ENCODE measurements at places on chromosomes 16 and 17. TPM values are rescaled to one million over a fixed set of nuclear protein-coding genes. Genes with fewer than 3 reads are reported as not detected.

SLFN14 gene
- total RNA-seq, result not detected

GRCh38 chr16:51008607-51009006 is 142.5 kb downstream of the SALL1 start:
- DNase-seq, result no peak

DNA sequence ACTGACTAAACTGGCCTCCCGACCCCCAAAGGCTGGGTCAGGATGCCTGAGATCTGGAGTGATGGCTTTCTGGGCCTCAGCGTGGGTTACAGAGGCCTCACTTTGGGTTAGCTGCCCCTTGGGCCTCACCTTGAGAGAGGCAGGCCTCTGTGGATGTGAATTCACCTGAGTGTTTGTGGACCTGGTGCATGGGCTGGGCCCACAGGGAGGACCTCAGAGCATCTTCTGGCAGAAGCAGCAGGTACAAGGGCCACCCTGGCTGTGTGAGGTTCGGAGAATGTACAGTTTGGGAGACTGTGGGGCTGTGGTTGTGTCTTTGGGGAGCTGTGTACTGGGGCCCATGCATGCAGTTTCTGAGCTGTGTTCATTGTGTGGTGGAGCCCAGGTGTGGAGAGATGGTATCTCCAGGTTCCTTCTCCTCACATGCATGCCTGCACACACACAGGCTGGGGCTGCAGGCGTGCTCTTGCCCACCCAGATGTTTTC is 18.3 kb downstream of the RARA start:
- no peak for DNase-seq

ABCC11 gene
- 0.25 TPM for total RNA-seq

PDF gene
- total RNA-seq, result 5.0 TPM

AMFR gene
- 89.5 TPM for total RNA-seq

DNA sequence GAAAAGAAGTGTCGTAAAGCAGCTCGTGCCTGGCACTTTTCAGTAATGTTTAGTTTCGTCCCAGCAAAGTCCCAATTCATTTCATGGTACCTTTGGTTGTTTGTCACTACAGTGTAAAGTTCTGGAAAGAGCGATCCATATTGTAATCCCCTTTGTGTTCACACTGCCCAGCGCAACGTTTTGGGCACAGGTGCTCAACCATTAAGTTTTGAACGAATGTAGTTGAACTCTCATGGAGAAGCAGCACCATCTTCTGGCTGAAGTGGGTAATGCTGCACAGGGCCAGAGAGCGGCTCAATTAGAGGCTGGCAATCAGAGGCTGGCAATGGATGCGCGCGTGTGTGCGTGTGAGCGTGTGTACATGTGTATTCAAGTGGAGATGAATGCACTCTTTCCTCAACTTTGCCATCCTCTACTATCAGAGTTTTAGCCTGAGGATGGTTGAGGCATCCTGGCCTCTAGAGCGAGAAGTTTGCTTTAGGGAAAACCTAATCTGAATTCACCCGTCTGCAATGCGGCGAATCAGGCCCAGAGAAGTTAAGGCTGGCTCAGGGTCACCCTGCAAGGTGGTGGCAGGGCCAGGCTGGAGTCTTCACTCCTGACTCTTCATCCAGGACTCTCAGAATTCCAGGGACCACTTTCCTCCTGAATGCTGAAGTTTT is 29.9 kb downstream of the DYNLL2 start:
- DNase-seq, result peak; percentile 86

GRCh38 chr17:79114458-79115301 is 40.1 kb downstream of the ENGASE start:
- peak; percentile 84 for DNase-seq

DNA sequence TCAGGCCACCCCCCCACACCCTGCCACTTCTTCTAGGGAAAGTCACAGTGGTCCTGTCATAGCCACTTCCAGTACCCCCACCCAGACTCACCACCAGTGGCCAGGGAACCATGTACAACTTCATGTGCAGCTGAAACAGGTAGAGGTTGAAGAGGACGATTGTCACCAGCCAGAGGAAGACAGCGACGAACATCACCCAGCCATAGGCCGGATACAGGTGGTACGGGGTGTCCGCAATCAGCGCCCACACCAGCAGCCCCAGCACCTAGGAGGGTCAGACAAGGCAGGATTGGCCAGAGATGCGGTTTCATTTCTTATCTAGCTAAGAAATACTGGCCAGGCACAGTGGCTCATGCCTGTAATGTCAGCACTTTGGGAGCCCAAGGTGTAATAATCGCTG is 16.7 kb downstream of the ARL2BP start:
- no peak for DNase-seq

DNA sequence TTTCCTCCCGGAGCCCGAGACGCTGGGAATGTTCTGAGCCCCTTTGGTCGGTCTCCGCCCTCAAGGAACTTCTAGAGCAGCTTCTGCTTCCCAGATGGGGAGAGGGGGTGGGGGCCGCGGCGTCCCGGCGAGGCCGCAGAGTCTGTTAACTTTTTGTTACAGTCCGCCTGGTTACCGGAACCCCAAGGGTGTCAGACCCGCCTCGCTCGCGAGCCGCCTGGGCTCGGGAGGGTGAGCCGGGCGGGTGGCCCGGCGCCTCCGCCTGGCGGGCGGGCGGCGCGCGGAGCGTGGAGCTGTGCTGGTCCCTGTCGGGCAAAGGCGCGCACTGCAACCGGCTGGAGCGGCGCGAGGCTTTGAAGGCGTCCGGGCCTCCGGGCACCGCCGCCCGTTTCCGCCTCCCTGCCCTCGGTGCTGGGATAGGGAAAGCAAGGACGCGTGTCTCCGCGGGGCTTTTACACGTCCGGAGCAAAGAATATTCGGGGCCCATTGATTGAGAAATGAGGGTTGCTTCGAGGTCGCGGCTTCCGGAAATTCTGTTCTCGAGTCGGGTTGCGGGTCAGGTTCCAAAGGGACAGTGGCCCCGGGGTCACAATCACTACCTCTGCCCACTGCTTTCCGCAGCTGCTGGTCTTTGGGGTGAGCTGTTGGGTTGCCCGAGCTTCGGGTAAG is 1.7 kb downstream of the HS3ST3B1 start:
- DNase-seq, result peak; percentile 94

CCL4 gene
- 1.0 TPM for total RNA-seq

GRCh38 chr16:77762262-77762661 is 26.1 kb upstream of the VAT1L start:
- DNase-seq, result no peak

KCNJ2 gene
- 9.2 TPM for total RNA-seq

NT5M gene
- total RNA-seq, result 5.1 TPM

TOM1L1 gene
- total RNA-seq, result 8.4 TPM

CFDP1 gene
- 23.7 TPM for total RNA-seq

DNA sequence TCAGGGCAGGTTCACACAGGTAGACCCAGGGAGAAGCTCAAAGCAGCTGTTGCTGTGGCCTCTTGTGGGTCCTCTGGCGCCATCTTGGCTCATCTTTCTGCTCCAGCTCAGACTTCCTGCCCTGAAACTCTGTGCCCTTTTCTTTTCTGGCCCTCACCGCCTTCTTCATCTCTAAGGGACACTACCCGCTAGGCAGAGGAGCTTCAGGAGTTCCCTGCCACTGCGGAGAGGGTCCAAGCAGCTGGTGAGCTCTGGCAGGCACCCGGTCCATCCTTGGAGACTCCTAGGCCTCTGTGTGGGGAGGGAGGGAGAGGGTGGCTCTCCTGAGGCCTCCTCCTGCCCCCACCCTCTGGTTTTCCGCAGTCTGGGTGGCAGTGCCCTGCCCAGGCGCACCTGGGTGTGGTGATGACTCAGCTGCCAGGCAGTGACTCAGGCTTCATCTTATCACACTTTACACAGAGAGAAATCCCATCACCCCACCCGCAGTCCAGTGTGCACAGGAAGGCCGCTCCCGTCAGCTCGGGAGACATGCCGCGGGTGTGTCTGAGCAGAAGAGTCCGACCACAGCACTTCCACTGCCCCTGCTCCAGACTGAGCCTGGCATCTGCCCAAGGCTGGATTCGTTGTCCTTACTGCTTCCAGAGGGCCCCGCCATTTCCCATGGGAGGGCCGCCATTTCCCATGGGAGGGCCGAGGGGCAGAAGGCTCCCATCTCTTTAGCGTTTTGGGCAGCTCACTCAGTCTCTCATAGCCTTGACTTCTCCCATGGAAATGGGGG is 7.3 kb downstream of the NT5C start:
- DNase-seq, result peak; percentile 87

GRCh38 chr17:5344914-5345313 is 62.8 kb downstream of the RABEP1 start:
- DNase-seq, result no peak

DNA sequence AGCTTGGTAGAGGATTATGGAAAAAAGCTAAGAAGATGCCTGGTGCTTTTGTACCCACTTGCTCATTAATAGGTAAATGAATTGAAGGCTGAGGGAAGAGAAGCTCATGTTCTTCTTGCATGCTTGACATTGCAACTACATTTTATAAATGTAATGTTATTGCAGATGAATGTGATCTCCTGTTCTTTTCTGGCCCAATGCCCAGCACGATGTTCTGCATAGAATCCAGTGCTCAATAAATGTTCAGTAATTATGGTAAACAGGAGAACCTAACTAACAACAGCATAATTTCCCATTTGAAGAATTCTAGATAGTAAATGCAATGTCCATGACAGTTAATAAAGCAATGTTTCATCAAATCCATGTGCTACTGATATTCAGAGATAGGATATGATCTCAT is 638.2 kb upstream of the SOX9 start:
- no peak for DNase-seq

- no peak for DNase-seq
Observed at GRCh38 chr16:88763502-88764053, 21.4 kb downstream of the PIEZO1 start.

- DNase-seq, result no peak
Observed at GRCh38 chr17:71413935-71414334, 706.9 kb upstream of the SOX9 start.

CBX2 gene
- total RNA-seq, result 1.5 TPM

DNA sequence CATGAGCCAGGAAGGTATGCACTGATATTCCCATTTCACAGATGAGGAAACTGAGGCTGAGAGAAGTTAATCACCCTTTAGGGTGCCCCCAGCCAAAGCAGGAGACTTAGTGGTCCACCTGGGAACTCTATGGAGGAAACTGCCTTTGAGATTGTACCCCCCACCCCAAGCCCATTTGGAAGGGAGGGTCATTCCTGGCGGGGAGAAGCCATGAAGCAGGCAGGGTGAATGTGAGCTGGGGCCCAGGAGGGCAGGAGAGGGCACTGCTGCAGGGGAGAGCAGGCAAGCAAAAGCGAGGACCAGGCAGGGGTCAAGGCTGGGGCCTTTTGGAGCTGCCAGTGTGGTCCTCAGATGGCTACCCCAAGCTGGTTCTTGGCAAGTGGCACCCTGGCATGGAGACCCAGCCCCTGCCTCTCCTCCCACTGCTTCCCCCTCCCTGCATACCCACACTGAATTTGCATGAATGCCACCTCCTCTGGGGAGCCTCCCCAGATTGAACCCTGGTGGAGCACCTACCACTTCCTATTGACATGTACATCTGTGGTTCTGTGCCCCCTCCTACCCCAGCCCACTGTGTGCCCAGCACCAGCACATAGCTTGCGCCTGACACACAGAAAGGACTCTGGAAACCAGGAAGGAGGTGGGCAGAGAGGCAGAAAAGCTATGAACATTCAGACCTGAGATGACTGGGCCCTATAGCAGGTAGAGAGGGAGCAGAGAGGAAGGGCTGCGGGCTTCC is 965 bp upstream of the TMC6 start:
- DNase-seq, result peak; percentile 65

AURKB gene
- 1.3 TPM for total RNA-seq

GRCh38 chr16:72060405-72060804 is 2.6 kb upstream of the HPR start:
- no peak for DNase-seq

DNA sequence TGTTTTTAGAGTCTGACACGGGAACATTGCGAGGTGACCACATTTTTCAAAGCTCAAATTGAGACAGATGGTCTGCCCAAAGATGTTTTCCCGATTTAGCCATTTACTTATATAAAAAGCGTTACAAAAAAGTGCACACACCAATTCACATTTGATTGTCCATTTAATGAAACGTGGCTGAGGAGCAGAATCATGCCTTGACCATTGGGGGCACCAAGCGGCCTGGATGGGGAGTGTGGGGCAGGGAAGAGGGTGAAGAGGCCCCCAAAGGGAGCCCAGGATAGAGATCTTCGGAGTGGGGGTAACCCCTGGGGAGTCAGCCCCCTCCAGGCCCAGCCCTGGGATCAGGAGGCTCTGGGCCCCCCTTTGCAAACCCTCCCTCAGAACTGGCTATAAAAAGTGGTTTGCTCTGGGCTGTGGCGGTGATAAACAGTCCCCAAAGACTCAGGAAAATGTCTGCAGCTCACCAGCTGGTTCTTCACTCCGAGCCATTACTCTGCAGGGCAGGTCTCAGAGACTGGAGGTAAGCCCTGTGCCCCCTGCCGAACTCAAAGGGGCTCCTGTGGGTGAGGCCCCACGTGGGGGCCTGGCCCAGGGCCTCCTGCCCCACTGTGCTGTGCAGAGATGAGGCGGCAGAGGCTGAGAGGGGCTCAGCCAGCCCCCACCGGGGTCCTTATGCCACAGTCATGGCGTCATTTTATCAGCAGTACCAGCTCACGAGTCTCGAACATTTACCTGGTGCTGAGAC is 105.9 kb upstream of the SEC14L1 start:
- no peak for DNase-seq

GRCh38 chr16:84416407-84417321 is 48.3 kb downstream of the ATP2C2 start:
- no peak for DNase-seq

DNA sequence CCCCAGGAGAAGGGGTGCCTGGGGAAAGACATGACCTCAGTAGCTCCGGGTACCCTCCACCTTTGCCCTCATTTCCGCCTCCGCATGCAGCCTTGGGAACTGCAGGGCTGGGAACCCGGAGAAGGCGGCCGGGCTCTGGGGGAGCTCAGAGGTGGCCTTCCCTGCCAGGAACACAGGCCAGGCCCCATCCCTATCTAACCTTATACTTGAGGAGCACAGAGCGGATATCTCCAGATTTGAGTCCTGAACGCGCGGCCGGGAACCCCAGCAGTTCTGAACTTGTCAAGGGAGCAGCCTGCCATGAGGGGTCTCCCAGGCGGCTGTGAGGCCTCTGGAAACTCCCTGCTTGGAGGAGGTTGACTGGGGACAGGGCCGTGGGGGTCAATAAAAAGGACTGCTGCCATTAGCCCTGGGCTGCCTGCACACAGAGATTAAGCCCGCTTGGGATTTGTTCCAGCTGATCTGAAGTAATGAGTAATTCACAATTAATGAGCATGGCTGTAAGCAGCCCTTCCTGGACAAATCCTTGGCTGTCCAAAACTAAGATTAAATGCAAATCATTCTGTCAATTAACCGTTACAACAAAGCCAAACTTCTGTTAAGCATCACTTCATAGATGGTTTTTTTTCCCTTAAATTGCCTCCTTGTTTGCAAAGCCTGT is 26.3 kb upstream of the METRNL start:
- peak; percentile 77 for DNase-seq

TACO1 gene
- 37.6 TPM for total RNA-seq

All from right cardiac atrium (tissue), 5 donors.